MCF 10A (cell line): ENCODE measurements at places on chromosomes 12 and 14. TPM values are rescaled to one million over a fixed set of nuclear protein-coding genes. Genes with fewer than 3 reads are reported as not detected.
A peak's percentile ranks its signal among the peaks of the same experiment; 100 is the strongest.

Gene PRB2
- not detected in 2 replicates for total RNA-seq

Gene MMP19
- 3.3 and 3.7 TPM in 2 replicates for total RNA-seq

Gene KRT78
- not detected in 2 replicates for total RNA-seq

Gene SLC41A2
- 14.6 and 15.9 TPM in 2 replicates for total RNA-seq

Gene TEX52
- total RNA-seq, result not detected in 2 replicates

DNA sequence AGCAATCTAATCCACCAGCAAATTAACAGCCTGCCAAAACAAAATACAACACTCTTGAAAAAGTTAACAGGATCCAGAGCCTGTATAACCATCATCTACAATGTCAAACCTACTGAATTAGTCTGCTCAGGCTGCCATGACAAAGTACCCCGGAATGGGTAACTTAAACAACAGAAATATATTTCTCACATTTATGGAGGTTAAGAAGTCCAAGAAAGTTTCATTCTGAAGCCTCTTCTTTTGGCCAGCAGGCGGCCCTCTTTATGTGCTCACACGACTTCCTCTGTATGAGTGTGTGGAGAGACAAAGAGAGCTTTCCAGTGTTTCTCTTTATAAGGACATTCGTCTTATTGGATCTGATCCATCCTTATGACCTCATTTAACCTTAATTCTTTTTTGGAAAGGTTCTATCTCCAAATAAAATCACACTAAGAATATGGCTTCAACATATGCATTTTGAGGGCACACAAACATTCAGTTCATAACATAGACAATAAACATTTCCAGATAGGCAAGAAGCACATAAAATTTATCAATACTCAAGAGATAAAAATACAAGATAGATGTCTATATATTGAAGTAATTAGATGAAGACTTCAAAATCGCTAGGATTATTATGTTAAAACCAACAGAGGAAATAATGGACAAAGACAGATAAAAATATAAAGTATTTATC, 5.9 kb upstream of the RERG start:
- DNase-seq, result peak; percentile 87
- no peaks in the 10 kb centered on the region for H3K36me3 ChIP-seq
- no peak overlapping the region for H3K4me3 ChIP-seq

DNA sequence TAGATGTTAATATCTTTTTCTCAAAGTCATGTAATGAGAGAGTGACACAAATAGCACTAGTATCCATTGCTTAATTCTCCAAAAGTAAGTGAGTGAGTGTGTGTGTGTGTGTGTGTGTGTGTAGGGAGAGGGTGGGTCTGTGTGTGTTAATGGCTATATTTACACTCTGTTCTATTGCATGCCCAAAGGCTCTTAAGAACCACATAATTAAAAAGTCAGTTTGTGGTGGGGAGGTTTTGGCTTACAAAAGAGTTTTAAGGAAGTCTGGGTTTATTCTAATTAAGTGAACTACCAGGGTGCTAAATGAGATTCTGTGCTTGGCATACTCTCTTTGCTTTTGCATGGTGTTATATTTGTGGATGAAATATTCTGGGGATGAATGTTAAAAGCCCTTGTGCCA, 1897.6 kb upstream of the FLRT2 start:
- DNase-seq, result no peak
- H3K27me3 ChIP-seq, result no peaks in the 10 kb centered on the region
- no peak overlapping the region for H3K27ac ChIP-seq
- H3K4me3 ChIP-seq, result no peak overlapping the region
- H3K36me3 ChIP-seq, result no peaks in the 10 kb centered on the region
- H3K4me1 ChIP-seq, result no peaks in the 10 kb centered on the region

- H3K36me3 ChIP-seq, result no peaks in the 10 kb centered on the region
- no peak overlapping the region for H3K4me3 ChIP-seq
- DNase-seq, result no peak
- H3K4me1 ChIP-seq, result no peaks in the 10 kb centered on the region
Measured at GRCh38 chr12:131351319-131352028, 359.4 kb upstream of the SFSWAP start.

- no peak overlapping the region for H3K4me3 ChIP-seq
- H3K27me3 ChIP-seq, result no peaks in the 10 kb centered on the region
- DNase-seq, result no peak
- H3K36me3 ChIP-seq, result no peaks in the 10 kb centered on the region
Measured at GRCh38 chr12:38159591-38160317, 156.8 kb upstream of the ALG10B start.

GRCh38 chr12:61098031-61098580, 1162.1 kb upstream of the USP15 start:
- H3K4me1 ChIP-seq, result no peaks in the 10 kb centered on the region
- H3K27ac ChIP-seq, result no peak overlapping the region
- no peaks in the 10 kb centered on the region for H3K36me3 ChIP-seq
- no peak overlapping the region for H3K4me3 ChIP-seq

DNA sequence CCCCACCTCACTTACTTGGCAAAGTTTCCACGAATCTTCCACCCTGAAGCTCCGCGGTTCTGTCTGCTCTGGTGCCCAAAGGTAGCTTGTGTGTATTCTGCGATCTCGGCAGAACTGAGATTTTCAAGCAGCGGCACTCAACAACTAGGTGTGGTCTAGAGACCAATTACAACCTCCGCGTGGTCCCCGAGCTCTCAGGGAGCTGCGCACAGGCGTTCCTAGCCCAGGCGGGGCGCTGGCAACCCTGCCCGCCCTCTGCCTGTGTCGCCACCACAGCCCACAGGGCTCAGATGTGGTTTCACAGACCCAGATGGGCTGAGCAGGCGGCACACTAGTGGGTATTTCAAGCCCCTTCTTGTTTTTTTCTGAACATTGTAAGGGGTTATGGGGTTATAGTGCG, 1.5 kb upstream of the DIABLO start:
- no peak for DNase-seq
- H3K27ac ChIP-seq, result no peak overlapping the region
- H3K36me3 ChIP-seq, result peaks cover 48% of the 10 kb centered on the region
- no peaks in the 10 kb centered on the region for H3K27me3 ChIP-seq

DNA sequence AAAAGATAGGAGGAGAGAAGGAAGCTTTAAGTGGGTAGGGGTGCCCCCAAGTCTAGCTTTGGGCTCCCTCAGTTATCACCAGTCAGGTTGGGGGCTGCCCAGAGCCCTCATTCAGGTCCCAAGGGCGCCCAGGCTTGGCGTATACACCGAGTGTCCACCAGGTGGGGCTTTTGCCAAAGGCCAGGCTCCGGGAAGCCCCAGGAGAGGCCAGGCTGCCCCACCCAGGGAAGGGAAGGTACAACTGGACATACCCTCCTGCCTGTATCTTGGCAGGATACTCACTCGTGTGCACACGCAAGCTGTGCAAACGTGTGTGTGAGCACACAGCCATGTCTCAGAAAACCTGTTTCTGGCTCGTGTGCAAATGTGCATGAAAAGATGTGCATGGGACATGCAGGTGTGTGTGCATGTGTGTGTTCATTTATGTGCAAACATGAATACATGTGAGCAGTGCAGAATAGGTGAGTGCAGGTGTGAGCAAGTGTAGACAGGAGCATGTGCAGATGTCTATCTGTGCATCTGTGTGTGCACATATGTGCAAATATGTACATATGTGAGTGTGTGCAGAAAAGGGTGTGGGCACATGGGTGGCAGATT, 103.9 kb upstream of the MYL2 start:
- DNase-seq, result peak; percentile 69
- peaks cover 57% of the 10 kb centered on the region for H3K27me3 ChIP-seq
- H3K27ac ChIP-seq, result no peak overlapping the region
- H3K4me3 ChIP-seq, result no peak overlapping the region
- H3K4me1 ChIP-seq, result no peaks in the 10 kb centered on the region
- H3K36me3 ChIP-seq, result no peaks in the 10 kb centered on the region

DNA sequence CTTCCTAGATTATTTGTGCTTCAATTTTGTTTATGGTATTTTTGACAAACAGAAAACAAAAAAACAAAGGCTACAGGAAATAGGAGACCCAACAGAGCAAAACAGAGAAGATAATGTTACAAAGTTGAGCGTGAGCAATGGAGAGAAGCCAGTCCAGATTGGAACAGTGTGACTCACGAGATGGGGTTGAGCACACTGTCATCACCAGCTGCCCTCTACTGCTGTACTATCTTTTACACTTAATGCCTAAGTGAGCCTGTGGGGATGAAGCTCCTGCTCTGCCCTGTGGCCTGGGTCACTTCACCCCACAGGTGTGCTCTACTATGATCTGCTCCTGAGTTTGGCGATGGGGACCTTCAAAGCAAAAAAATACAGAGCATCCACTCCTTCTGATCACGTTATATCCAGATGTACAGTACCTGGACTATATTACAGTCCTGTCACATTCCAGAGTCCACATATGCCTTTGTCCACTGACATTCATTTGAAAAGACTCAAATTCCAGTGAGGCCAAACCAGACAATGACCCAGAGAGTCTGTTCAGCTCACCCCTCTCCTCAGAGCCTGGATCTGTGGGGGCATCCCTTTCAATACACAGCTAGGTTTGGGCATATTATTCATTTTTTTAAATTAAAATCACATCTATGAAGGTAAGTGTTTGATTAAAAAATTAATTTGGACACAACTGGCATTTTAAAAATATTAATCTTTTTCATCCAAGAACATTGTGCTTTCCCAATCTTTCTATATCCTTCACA, 4.4 kb downstream of the IPO8 start:
- H3K27me3 ChIP-seq, result no peaks in the 10 kb centered on the region
- peaks cover 32% of the 10 kb centered on the region for H3K4me1 ChIP-seq
- DNase-seq, result peak; percentile 71

DNA sequence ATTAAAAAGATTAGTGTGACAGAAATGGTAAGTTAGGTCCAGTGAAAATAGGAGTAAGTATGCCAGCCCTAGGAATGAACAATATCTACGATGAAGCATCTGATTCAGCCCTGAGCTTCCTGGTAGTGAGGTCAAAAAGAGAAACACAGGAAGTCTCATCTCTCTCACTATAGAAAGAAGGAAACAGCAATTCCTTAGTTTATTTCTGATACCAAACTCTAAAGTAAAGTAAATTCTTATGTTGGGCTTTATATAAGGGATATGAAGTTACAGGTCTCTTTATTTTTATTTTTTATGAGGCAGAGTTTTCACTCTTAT, 76.7 kb upstream of the RFLNA start:
- H3K27me3 ChIP-seq, result no peaks in the 10 kb centered on the region
- no peaks in the 10 kb centered on the region for H3K36me3 ChIP-seq
- no peaks in the 10 kb centered on the region for H3K4me1 ChIP-seq
- H3K4me3 ChIP-seq, result no peak overlapping the region

DNA sequence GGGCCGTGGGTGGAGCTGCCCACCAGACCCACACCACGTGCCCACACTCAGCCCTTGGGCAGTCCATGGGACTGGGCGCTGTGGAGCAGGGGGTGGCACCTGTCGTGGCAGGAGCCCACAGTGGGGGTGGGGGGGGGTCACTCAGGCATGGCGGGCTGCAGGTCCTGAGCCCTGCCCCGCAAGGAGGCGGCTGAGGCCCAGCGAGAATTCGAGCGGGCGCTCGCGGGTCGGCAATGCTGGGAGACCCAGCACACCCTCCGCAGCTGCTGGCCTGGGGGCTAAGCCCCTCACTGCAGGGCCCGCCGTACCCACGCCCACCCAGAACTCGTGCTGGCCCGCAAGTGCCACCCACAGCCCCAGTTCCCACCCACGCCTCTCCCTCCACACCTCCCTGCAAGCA, 132.6 kb upstream of the GARIN2 start:
- no peak overlapping the region for H3K27ac ChIP-seq
- H3K36me3 ChIP-seq, result peaks cover 6% of the 10 kb centered on the region
- DNase-seq, result no peak
- no peak overlapping the region for H3K4me3 ChIP-seq

- no peaks in the 10 kb centered on the region for H3K36me3 ChIP-seq
- DNase-seq, result no peak
- no peak overlapping the region for H3K27ac ChIP-seq
- H3K4me1 ChIP-seq, result no peaks in the 10 kb centered on the region
- H3K27me3 ChIP-seq, result peaks cover 6% of the 10 kb centered on the region
Measured at GRCh38 chr14:79544698-79545070, 666.6 kb downstream of the DIO2 start.

DNA sequence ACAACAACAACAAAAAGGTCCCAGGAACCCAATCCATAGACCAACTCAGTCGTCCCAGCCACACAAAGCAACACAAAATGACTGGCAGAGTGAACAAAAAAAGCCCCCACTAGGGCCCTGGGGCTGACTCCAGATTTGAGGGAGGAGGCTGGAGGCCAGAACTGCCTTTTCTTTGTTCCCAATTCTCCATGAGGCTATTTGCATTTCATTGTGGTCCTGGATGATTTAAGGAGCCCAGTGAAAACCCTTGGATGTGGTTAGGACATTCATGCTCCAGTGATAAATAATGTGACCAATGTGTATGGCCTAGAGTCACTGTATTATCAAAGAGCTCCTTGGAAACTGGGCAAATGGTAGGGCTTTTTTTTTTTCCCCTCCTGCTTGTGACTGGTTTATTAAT, 192.9 kb downstream of the NUAK1 start:
- no peaks in the 10 kb centered on the region for H3K27me3 ChIP-seq
- DNase-seq, result no peak
- peaks cover 6% of the 10 kb centered on the region for H3K4me1 ChIP-seq
- H3K36me3 ChIP-seq, result peaks cover 4% of the 10 kb centered on the region
- no peak overlapping the region for H3K4me3 ChIP-seq

DNA sequence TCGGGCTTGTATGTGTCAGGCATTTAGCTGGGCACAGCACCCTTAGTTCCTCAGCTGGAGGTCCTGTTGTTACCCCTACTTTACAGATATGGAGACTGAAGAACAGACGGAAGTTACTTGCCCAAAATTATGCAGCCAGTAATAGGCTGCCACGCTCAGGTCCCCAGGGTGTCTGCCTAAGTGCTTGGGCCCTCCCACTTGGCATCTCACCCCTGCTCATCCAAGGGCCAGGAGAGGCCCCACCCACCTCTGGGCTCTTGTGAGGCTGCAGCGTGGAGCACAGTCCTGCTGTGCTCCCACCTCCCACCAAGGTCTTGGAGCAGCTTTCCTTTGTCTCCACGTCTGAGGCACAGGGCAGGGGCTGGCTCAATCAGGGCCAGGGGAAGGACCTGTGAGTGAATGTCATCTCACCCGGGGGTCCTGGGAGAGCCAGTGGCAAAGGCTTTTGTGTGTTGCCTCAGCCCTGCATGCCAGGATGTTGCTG, 64.6 kb downstream of the BEGAIN start:
- no peaks in the 10 kb centered on the region for H3K36me3 ChIP-seq
- H3K27ac ChIP-seq, result no peak overlapping the region
- no peak for DNase-seq
- H3K27me3 ChIP-seq, result no peaks in the 10 kb centered on the region
- H3K4me1 ChIP-seq, result no peaks in the 10 kb centered on the region
- H3K4me3 ChIP-seq, result no peak overlapping the region

GRCh38 chr12:105852496-105852895, 286.3 kb downstream of the NUAK1 start:
- DNase-seq, result no peak
- no peaks in the 10 kb centered on the region for H3K27me3 ChIP-seq
- H3K27ac ChIP-seq, result no peak overlapping the region
- no peak overlapping the region for H3K4me3 ChIP-seq

GRCh38 chr12:108568338-108569154, 6.2 kb downstream of the ISCU start:
- DNase-seq, result no peak
- peaks cover 65% of the 10 kb centered on the region for H3K36me3 ChIP-seq
- no peak overlapping the region for H3K27ac ChIP-seq
- peaks cover 8% of the 10 kb centered on the region for H3K4me1 ChIP-seq
